ENCODE measurements at places on chromosomes 7 and 10.

GRCh38 chr7:139902436-139903102 is 73.5 kb downstream of the TBXAS1 start:
- DNase-seq: no peak

- DNase-seq: no peak
These were observed 6.3 kb downstream of the CXCL12 start for GRCh38 chr10:44378626-44379025.

DNA sequence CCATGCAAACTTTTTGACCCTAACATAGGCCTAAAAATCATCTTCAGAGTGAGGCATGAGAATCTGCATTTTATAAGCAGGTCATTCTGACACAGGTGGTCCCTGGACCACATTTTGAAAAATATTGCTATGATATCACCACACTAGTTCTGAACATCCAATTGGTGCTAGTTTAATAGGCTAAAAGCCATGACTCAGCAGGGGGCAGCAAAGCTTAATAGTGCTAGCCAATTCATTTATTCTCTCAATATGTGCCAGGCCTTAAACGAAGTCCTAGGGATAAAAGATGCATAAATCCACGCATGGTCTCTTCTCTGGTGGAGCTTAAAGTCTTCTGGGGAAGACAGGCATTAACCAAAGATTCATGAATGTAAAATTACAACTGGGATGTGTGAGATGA is 10.2 kb upstream of the SLC25A28 start:
- DNase-seq: peak; percentile 37

DNA sequence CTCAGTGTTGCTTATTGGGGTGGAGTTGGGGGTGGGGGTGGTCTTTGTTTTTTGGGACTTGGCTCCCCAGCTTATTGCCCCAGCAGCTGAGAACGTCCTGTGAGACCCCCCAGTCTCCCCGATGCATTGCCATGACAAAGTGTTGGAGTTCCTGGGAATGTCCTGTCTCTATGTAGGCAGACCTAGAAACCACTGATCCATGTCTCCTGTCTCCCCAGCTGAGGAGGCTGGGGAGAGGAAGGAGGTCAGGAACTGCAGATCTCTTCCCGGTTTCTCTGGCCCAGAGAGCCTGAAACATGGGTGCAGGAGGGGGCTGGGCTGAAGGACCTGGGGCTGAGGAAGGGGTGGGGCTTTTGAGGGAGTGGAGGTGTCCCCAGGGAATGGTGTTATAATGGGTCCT is 80.2 kb upstream of the GTF2IRD1 start:
- DNase-seq: no peak

All from RPMI8226 (cell line).